Kasumi-1 (cell line): ENCODE measurements at places on chromosomes 7 and 10.

DNA sequence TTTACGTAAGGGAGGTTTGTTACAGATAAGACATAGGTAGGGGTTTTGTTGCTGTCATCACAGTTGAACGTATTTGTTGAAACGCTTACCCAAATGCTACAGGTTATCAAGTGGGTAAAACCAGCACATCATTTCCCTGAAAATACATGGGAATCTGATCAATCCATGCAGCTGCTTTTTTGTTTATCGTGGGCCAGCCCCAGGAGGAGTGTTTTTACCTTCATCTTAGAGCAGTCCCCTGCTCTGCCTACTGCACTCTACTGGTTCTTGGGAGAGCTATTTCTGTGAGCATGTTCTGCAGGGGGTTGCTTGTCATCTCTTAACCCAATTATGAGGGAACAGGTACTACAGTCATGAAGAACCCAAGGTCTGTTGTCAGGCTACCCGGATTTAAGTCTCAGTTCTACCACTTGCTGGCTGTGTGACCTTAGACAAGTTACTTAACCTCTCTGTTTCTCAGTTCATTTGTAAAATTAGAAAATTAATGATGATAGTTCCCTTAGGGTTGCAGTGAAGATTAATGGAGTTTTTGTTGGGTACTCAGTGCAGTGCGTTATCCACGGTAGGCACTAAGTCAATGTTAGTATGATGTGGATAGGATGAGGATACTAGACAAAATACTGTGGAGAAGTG lies 15.0 kb downstream of the MTURN start:
- no peak for DNase-seq

DNA sequence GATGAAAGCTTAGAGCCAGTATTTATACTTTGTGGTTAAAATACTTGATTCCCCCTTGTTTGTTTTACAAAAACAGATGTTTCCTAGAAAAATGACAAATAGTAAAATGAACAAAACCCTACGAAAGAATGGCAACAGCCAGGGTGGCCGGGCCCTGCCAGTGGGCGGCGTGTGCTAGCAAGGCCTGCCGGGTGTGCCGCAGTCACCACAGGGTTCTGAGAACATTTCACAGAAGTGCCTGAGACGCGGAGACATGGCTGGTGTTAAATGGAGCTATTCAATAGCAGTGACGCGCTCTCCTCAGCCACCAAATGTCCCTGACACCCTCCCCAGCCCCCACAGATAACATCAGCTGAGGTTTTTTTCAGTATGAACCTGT lies 14.5 kb downstream of the GPR146 start:
- DNase-seq, result no peak

GRCh38 chr10:89377705-89378637 lies at the start of gene IFIT1B:
IFIT1B (plus strand) TSS chr10:89378056; CDS start chr10:89378136, 80 bp downstream.
- DNase-seq, result no peak

DNA sequence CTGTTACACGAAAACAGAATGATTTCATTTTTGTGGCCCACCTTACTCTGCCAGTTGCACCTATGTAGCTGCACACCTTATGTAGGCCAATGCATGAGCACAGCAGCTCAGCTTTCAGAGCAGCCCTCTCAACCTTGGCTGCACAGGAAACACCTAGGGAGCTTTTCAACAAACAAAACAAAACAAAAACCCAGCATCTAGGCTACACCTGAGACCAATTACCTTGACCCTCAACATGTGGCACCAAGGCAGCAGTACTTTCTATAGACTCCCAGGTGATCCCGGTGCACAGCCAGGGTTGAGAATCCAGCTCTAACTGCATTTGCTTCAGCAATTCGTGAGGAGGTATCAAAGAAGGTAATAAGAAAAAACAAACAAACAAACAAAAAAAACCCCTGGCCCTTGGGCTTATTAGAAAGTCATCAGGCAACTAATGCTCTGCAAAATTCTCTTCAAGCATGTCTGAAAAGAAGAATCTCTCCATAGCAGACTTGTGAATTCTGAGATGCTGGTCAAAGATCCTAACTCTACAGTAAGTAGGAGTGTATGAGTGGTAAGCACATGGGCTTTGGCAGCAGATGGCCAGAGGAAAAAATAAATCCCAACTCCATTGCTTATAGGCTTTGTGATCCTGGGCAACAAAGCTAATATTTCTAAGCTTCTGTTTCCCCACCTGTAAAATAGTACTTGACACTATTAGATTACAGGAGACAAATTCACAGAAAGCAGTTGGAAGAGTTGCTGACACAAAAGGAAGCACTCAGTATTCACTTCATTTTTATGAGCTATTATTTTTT lies 113.4 kb upstream of the NOBOX start:
- DNase-seq, result no peak

GRCh38 chr7:140562926-140563481 lies 77.6 kb downstream of the DENND2A start:
- no peak for DNase-seq

GRCh38 chr7:150811-151221 lies 41.6 kb upstream of the FAM20C start:
- DNase-seq, result no peak

DNA sequence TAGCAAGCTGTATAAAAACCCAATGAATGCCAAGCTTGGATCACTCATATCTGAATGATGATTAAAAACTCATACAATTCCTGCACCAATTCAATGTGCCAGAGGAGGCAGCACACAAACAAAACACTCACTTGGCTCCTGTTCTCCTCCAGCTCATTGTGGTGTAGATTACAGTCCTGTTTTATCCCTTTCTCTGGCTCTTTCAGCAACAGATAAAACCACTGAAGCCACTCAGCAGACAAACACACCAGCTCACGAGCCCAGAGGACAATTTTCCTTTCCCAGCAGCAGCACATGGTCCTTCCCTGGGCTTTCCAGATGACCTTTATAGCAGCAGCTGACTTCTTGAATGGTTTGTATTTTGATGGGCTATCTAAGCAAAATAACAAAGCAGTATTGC lies 107.3 kb upstream of the STARD3NL start:
- DNase-seq, result peak; percentile 78

DNA sequence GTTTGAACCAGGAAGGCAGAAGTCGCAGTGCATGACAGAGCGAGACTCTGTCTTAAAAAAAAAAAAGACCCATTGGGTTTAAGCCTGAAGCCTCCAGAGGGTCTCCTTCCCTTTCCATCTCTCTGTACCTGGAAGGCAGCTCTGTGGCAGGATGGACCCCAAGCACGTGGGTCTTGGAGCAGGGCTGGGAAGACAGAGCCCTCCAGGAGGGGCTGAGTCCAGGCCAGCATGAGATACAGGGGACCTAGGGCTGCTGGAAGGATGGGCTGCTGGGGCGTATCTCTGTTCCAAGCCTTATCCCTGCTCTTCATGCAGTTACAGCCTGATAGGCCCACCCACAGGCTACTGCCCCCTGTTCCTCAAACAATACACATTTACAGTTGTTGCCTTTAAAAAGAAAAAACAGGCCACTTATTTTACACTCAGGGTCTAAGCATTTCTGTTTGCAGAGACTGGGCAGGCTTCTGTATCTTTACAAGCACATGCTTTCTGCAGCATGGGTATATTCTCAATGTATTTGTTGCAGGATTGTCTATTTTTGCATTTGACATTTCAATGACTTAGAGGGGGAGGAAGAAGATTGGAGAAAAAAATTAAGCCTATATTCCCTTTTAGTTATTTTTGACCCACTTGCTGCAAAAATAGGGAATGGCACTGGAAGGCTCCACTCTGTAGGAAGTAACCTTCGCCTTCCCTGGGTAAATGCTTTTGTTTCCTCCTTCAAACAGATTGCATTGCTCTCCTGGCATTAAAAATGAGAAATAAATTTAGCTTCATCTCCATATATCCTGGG lies 60.1 kb downstream of the FAM171A1 start:
- DNase-seq, result no peak

DNA sequence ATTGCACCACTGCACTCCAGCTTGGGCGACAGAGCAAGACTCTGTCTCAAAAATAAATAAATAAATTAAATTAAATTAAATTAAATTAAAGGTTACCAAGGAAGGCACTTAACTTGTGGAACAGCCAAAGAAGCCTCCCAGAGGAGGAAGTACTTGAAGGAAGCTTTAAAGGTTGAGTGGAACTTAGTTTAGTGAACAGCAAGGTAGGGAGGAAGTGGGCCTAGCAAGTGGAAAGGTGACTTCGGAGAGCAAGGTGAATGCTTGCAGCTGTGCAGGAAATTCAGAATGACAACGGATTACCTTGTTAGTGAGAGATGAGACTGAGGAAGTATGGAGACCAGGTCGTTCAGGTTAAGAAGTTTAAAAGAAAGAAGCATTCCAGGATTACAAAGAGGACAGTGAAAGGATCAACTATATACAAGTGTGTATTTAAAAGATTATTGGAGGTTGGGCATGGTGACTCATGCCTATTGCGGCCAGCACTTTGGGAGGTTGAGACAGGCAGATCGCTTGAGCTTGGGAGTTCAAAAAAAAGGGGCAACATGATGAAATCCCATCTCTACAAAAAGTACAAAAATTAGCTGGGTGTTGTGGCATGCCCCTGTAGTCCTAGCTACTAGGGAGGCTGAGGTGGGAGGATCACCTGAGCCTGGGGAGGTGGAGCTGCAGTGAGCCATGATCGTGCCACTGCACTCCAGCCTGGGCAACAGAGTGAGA lies 12.8 kb upstream of the RPEL1 start:
- no peak for DNase-seq

GRCh38 chr7:5629941-5630340 lies 151.5 kb downstream of the RNF216 start:
- DNase-seq, result peak; percentile 48

GRCh38 chr7:29102558-29103151 lies 43.7 kb downstream of the CPVL start:
- peak; percentile 66 for DNase-seq

DNA sequence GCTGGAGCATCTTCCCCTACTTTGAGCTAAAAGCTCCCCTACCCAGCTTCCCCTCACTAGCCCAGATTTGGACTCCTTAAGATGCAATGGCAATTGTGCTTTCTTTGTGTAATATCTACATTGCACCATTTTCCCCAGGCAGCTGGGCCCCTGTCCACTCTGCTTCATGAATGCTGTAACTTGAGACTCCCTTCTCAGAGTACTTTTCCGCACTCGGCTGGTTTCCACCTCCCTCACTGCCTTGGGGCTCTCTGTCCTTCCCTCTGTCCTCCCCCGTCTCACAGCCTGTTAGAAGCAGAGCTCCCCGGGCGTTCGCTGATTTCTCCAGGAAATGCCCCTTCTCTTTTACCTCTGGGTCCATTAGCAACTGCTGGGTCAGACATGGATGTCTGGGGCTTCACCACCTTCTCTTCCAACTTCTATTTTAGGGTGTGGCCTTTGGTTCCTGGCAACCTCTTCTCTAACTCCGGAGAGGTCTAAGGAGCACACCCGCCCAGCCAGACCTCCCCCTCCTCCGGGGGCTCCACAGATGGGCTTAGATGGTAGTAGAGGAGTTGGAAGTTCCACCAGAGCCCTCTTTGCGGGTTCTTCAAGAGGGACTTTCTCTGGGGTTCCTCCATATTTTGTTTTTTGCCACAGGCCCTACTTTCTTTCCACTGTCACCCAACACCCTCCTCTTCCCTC lies 2.9 kb upstream of the TMEM72 start:
- DNase-seq, result peak; percentile 52

DNA sequence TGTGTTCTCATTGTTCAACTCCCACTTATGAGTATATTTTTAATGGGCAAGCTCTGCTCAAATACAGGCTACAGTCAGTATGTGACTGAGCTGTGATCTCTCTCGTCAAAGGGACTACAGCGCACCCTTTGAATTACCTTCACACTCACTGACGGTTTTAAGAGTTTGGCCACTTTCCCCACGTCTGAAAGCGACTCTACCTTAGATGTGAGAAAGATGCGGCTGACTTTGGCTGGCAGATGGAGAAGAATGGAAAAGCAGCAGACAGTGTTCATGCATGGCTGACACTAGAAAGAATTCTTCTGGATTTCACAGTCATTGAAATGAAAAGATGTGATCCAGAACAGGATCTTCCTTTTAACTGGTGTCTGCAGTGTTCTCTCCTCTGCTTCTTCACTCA lies 2.0 kb upstream of the ATRNL1 start:
- DNase-seq, result no peak

- DNase-seq, result peak; percentile 48
Observed at GRCh38 chr7:39433550-39433949, 132.7 kb upstream of the YAE1 start.

GRCh38 chr7:16773884-16774283 lies 20.3 kb downstream of the TSPAN13 start:
- DNase-seq, result no peak

GRCh38 chr7:37275078-37275710 lies 173.5 kb downstream of the ELMO1 start:
- no peak for DNase-seq

GRCh38 chr7:148735141-148735540 lies 36.4 kb downstream of the CUL1 start:
- no peak for DNase-seq

DNA sequence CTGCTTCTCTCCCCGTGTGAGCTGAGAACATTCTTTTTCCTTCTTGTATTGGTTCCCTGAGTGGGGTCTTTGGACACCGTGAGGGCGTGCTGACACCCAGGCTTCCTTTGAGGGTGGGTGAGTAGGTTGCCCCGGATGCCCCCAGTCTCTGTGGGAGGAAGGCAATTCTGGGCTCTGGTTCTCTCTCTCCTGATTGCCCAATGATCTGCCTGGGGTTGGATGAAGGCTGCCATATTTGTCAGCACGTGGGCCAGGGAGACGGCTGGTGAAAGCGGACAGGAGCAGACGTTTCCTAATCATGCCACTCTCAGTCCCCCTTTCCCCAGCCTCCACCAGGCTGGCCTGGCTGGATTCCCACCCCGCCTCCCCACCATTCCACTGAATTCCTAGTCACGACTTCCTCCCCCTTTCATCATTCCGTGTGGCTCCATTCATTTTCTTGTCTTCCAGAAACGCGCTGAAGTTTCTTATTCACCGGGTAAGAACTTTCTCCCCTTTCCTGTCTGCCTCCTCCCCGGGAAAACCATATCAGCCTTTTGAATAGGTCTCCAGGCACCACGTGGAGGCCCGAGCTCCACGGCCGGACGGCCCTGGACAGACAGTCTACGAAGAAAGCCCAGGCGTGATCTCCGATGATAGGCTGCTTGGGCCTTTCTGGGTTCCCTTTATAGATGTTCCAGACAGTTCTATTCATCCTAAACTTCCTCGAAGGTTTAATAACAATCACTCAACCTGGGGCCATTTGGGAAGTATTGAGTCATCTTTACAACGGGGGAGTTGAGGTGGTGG lies 98.7 kb upstream of the NPTX2 start:
- DNase-seq, result no peak
